ENCODE measurements at places on chromosomes 11 and 22. TPM values are rescaled to one million over a fixed set of nuclear protein-coding genes. Genes with fewer than 3 reads are reported as not detected.

NLRP6 gene
- under 0.01 TPM for total RNA-seq

KCNK7 gene
- total RNA-seq, result 0.09 TPM

NXPE4 gene
- not detected for total RNA-seq

RFPL1 gene
- total RNA-seq, result not detected

MS4A5 gene
- total RNA-seq, result not detected

Data from bronchial smooth muscle cell (primary cell).